ENCODE measurements at places on chromosomes 1 and 21.

DNA sequence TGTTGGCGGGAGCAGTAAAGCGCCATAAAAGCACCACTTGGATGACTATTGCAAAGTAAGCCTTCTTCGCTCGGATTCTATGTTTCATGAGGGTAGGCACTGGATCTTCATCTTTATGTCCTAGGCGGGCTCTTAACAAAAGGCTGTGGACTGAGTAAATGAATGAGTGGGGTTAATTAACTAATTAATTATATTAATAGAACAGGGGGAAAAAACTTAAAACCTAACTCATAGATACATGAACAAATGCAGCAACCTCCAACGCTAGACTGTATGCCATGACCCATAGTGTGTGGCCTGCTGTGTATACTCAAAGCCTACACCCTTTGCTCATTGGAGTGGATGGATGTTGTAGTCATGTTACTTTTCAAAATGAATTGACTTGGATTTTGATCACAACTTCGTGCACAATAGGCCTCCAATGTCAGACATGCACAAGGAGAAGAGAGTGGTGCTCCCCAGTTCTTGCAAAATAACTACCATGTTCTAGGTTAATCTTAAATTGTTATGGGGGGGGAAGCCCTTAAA, 417 bp upstream of the GFI1 start:
- DNase-seq: no peak

- no peak for DNase-seq
Measured at GRCh38 chr1:246107516-246108277, 399.4 kb downstream of the SMYD3 start.

- peak; percentile 35 for DNase-seq
Measured at GRCh38 chr1:29686012-29686930, 449.9 kb downstream of the PTPRU start.

DNA sequence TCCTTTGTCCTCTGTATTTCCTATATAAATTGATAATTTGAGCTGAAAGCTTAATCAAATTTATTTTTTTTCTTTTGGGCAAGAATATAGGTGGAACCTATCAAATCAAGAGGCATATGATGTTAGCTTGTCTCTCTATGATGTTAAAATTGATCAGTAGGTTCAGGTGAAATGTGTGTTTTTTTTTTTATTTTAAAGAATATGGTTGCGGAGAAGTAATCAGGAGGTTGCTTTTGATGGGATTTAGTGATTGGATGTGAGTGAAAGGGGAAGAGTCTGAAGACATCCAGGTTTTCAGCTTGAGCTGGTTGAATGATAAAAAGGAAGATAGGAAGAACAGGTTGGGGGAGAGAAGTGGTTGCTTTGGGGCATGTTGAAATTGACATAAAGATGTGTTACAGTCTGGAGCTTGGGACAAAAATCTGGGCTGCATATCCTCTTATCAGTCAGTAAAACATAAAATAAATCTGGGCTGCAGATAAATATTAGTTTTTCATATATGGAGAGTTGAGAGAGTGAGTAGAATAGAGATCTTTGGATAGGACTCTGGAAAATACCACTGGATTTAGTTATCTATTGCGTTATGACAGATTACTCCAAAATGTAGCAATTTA, 5.1 kb downstream of the OSBPL9 start:
- DNase-seq: no peak

DNA sequence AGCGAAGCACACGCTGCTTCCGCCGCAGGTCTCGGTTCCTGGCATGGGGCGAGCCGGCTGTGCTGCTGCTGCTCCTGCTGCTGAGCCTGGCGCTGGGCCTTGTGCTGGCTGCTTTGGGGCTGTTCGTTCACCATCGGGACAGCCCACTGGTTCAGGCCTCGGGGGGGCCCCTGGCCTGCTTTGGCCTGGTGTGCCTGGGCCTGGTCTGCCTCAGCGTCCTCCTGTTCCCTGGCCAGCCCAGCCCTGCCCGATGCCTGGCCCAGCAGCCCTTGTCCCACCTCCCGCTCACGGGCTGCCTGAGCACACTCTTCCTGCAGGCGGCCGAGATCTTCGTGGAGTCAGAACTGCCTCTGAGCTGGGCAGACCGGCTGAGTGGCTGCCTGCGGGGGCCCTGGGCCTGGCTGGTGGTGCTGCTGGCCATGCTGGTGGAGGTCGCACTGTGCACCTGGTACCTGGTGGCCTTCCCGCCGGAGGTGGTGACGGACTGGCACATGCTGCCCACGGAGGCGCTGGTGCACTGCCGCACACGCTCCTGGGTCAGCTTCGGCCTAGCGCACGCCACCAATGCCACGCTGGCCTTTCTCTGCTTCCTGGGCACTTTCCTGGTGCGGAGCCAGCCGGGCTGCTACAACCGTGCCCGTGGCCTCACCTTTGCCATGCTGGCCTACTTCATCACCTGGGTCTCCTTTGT, 2.6 kb downstream of the TAS1R3 start:
- no peak for DNase-seq

- DNase-seq: no peak
Measured at GRCh38 chr21:15549671-15550070, 180.1 kb upstream of the USP25 start.

DNA sequence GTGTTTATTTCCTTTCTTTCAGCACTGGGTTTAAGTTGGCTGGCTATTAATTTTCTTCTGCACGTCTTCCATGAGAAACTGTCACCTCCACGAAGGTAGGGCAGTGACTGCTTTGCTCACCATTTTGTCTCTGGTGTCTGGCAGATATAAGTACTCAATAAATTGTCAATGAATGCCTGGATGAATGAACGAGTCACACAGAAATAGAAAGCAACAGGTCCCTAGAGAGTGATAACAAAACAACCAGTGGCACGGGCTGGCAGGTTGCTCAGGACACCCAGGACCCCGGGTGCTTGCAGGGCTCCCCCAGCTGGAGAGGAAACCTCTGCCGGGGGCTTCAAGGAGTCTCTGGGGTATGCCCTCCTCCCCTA, 3.2 kb upstream of the MYOC start:
- DNase-seq: no peak

DNA sequence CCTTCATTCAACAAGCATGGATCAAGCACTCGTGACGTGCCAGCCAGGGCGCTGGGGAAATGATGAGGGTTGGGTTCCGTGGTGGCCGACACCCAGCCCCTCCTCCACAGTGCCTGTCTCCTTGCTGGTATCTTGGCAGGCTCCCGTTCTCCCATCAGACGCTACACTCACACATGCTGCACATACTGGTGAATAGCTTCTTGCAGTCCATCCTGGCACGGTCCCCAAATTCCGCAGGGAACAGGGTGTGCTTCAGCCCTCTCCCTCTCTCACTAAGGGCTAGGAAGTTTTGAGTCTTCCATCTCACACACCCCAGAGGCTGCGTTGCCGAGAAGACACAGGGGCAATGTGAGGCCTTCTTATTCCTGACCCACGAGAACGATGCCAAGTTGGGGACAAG, 10.1 kb upstream of the MEF2D start:
- peak; percentile 91 for DNase-seq

DNA sequence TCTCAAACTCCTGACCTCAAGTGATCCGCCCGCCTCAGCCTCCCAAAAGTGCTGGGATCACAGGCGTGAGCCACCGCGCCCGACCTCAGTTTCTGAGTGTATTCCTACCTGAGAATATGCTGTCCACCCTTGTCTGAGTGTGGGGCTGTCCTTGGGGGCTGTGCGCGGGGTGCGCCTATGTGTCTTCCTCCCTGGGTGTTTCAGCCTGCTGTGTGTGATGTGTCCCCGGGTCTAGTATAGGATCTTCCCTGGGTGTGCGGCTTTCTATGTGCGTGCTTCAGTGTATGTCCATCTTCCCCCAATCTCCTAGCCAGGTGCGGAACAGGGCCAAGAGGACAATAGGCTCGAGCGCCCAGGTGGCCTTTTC, 8.3 kb upstream of the ID3 start:
- no peak for DNase-seq

DNA sequence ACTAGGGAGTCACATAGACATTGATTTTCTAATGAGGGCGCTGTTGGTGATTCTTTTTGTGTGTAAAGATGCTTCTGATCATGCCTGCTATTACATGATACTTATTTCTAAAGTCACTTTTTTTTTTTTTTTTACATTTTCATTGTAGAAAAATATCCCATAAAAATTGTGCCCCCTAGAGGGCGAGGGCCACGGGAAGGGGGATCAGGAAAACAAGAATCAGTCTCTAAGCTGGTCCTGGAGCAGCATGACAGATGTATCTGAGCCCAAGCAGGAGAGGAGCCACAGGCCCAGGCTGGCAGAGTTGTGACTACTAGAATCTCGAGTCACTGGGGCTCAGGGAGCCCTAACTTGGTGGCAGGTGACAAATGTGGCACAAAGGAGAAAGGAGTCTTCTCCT, 28.1 kb downstream of the ZSCAN20 start:
- DNase-seq: no peak

DNA sequence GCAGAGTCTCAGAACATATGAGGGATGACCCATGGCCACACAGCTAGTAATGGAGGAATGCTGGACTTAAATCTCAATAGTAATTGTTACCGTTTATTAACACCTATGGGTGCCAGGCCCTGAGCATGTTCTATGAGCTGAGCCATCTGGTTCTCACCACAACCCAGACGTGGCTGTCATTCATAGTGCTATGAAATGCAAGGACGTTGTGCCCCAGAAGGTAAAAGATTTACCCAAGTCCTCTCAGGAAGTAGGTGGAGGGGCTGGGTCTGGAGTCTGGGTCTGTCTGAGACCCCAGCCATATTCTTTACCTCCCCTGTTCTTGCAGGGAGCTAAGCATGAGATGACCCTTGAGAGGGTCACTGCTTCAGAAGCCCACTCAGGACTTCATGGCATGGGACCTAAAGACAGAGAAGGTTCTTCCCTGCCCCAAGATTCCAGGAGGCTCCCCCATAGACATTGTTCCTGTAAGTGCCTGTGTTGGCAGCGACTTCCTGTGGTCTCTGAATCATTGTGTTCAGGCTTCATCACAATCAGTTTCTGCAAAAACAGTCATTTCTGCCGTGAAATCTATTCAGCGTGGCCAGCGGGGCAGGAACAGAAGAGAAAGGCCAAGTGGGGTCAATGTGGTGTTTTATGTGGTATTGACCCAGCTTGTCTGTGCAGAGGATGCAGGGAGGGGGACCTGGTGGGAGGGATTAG, 475.4 kb downstream of the PTPRU start:
- DNase-seq: no peak

GRCh38 chr1:224762046-224762445, 145.9 kb downstream of the CNIH3 start:
- no peak for DNase-seq

DNA sequence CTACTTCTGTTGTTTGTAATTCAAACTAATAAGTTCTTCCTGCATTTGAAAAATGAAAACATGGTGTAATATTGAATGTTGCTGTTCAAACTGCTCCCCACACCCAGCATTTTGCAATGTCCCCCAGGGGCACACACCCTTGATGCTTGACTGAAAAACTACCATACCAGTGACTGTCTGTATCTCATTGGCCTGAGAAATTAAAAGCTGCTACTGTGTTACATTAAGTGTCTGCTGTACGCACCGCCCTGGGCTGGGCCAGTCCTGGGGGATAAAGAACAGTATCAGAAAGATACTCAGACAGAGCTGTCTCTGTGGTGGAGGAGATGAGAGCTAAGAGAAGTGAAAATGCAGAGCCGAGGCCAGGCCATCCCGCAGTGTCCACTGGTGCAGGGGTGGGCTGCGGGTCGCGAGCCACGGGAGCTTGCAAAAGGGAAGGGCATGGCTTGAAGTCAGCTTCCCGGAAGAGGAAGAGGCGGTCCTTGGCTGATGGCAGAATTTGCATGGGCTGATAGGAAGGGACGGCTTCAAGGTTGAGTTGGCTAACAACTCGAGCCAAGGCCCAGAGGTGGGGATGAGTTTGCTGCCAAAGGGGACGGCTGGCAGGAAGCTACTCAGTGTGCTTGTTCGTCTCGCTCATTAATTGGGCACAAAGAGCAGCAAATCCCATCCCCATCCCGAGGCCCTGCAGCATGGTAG, 329.8 kb upstream of the VAMP3 start:
- no peak for DNase-seq

GRCh38 chr21:45051580-45052434, 22.6 kb upstream of the ADARB1 start:
- no peak for DNase-seq

DNA sequence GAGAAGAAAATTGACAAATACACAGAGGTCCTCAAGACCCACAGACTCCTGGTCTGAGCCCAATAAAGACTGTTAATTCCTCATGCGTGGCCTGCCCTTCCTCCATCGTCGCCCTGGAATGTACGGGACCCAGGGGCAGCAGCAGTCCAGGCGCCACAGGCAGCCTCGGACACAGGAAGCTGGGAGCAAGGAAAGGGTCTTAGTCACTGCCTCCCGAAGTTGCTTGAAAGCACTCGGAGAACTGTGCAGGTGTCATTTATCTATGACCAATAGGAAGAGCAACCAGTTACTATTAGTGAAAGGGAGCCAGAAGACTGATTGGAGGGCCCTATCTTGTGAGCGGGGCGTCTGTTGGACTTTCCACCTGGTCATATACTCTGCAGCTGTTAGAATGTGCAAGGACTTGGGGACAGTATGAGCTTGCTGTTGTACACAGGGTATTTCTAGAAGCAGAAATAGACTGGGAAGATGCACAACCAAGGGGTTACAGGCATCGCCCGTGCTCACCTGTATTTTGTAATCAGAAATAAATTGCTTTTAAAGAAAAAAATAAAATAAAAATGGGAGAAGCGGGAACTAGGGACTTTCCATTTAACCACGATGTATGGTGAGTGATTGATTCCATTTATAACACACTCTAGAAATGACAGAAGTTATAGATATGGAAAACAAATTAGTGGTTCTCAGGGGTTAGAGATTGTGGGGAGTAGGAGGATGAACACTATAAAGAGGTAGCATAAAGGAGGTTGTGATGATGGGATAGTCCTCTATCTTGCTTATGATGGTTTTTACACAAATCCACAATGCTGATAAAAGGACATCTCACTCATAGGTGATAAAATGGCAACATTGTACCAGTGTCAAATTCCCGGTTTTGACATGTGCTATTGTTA, 244.7 kb downstream of the MRPL39 start:
- DNase-seq: no peak

GRCh38 chr1:226972931-226973330, 32.8 kb downstream of the COQ8A start:
- no peak for DNase-seq

DNA sequence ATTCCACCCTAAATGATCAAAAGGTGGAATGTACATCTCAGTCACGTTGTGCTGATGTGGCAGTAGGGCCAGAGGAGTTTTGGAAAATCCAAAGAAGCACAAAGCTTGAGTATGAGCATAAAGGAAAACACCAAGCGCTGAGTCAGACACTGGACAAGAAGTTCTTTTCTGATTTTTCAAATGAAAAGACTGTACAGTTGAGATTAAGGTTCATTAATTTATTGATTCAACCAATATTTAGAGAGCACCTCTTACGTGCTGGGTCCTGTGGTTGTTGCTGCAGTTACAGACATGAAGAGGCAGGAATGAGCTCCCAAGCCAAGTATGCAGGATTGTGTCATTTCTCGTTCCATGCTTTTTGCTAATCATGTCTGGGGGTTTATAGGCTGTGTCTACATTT, 28.9 kb upstream of the APP start:
- no peak for DNase-seq

- no peak for DNase-seq
Measured at GRCh38 chr21:35737899-35738346, 322.4 kb downstream of the SETD4 start.

- DNase-seq: no peak
Measured at GRCh38 chr1:209751627-209752231, 4.1 kb upstream of the TRAF3IP3 start.

GRCh38 chr1:174809755-174810280, 189.9 kb upstream of the CACYBP start:
- no peak for DNase-seq

Measured in ureter (tissue), 1 donor.